ENCODE measurements at places on chromosomes 12 and 14.

GRCh38 chr14:104926619-104927431 is 2.1 kb downstream of the PLD4 start:
- no peak for DNase-seq

GRCh38 chr12:89733579-89734201 is 25.1 kb upstream of the ATP2B1 start:
- DNase-seq = peak; percentile 86

GRCh38 chr14:55556929-55557623 is 22.9 kb upstream of the KTN1 start:
- DNase-seq = peak; percentile 66

DNA sequence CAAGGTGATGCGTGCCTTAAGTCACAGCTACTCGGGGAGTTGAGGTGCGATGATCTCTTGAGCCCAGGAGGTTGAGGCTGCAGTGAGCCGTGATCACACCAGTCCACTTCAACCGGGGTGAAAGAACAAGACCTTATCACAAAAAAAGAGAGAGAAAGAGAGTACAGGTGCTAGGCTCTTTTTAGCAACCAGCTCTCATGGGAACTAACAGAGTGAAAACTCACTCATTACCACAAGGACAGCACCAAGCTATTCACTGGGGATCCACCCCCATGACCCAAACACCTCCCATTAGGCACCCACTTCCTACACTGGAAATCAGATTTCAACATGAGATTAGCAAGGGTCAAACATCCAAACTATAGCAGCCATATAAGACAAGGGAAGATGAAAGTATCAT is 164.2 kb downstream of the NDUFA12 start:
- no peak for DNase-seq

DNA sequence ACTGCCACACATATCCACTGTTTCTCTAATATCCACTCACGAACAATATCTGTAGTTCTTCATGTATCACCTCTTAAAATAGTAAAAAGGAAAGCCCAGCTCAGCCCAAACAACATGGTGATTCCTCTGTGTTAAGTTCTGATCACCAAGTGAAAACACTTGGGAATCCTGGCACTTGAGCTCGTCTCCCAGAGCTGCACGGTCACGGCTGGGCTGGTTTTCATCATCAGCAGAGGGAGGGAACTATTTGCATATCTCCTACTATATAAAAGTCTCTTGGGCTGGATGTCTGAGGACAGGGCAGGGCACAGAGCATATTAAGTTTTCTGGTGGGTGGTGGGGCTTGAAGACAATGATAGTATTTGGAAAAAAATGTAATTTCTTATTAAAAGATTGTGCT is 870.6 kb downstream of the TMEM121 start:
- no peak for DNase-seq

DNA sequence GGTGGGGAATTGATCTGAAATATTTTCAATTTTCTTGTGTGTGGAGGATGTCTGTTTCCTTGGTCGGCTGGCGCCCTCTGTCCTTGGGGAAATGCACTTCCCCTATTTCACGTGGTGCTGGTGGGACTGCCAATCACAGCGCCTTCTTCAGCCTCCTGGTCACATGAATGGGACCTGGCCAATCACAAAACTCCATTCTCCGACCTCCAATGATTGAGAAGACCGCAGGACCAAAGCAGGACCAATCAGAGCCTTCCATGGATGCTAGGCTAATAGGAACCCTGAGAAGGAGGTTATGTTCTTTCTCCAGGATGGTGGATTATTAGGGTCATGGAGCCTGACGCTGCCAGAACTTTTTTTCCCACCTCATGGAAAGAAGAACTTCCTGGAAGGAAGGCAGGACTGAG is 188.7 kb downstream of the TTC8 start:
- no peak for DNase-seq

DNA sequence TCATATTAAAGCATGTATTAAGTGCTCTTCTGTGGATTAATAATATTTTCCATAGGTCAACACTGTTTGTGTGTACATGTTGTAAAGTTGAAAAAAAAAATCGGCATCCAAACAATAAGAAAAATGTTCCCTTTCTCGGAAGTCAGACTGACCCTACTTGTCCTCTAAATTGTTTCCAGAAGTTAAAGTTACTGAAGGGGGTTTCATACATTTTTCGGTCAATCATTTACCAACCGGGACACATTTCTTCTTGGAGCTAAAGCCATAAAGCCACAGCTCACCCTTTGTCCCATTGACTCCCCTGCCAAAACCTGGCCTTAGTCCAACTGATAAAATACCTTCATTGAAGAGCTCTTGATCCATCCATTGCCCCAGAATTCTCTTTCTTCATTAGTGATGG is 230.0 kb downstream of the ANO2 start:
- DNase-seq = no peak

DNA sequence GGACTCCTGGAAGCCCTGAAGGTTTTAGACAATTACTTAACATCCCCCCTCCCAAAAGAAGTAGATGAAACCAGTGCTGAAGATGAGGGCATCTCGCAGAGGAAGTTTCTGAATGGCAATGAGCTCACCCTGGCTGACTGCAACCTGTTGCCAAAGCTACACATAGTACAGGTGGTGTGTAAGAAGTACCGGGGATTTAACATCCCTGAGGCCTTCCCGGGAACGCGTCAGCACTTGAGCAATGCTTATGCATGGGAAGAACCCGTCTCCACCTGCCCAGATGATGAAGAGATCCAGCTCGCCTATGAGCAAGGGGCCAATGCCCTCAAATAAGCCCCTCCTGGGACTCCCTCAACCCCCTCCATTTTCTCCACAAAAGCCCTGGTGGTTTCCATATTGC is 10.6 kb upstream of the SPPL3 start:
- no peak for DNase-seq

- no peak for DNase-seq
Observed at GRCh38 chr12:106265116-106265515, 17.3 kb upstream of the CKAP4 start.

- DNase-seq = no peak
Observed at GRCh38 chr12:58253663-58254062, 312.3 kb downstream of the ATP23 start.

DNA sequence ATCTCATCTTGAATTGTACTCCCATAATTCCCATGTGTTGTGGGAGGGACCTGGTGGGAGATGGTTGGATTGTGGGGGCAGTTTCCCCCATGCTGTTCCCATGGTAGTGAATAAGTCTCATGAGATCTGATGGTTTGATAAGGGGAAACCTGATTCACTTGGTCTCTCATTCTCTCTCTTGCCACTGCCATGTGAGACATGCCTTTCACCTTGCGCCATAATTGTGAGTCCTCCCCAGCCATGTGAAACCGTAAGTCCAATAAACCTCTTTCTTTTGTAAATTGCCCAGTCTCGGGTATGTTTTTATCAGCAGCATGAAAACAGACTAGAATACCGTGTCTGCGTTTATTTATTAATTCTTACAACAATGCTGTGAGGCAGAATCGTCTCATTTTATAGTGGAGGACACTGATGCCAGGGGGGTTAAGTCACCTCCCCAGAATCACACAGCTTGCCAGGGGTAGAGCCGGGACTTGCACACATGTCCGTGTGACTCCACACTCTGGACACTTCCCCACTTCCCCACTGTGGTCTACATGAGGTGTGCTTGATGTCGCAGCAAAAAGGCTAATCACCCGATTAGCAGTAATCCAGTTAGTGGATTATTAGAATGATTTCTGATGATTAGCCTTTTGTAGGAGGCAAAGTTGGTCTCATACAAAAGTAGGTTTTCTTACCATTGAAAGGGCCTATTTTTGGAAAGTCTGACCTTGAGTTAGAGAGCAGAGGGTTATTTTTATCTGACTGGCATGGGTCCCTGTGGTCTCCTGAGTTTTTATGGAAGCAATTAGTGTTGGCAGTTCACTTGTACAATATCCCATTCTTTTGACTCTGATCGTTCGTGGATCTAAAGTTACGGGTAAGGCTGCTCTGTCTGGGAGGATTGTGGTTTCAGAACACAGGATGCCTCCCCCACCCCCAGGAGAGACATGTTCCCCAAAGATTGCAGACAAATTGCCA is 47.4 kb upstream of the BCL7A start:
- no peak for DNase-seq

DNA sequence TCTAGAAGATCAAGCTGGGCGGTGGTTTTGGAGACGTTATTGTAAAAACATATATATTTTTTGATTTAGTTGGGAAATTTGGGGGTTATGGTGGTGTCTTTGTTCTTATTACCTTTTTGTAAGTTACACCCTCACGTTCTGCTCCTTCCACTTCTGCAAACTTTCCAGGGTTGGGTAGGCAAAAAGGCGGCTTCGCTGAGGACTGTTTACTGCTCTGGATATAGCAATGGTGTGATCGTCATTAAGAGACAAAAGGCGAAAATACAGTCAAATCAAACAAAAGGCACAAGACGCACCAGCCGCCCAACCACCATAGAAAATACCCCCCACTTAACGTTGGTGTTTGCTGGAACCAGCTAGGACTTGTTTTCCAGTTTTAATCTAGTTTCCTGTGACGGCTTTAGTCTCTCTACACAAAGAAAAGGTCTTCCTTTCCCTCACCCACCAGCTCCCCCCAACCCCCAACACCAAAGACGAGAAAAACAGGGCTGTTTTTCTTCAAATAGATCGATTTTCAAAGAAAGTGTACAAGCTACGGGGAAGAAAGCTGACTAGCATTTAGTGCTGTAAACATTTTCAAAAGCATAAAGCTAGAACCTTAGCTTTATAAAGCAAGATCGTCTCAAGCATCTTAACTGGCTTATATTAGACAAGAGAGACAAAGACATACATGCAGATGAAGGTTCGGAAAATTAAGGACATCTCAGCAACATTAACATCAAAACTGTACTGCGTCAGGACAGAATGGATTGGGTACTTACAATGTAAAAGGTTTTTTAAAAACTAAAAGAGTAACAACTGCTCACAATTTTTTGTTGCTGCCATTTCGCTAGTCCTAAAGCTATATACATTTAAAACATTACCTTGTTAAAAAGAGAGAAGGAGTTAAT is 2.0 kb upstream of the SETD1B start:
- DNase-seq = no peak

- DNase-seq = no peak
Observed at GRCh38 chr14:64790478-64790877, 86.3 kb downstream of the PLEKHG3 start.

DNA sequence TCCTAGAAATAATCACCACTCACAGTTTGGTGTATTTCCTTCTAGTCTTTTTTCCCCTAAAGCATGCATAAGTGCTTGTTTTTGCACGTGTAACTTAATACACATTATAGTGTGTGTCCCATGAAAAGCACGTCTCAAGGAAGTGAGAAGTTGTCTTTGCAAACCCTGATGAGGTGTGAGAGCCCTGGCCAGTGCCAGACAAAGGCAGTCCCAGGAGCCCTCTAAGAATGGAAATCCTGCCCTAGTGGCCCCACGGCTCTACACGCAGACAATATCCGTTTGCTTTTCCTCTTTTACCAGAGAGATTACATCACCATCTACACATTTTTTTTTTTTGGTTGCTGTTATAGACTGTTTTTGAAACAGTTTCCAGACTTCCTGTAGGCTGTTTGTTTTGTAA is 85.5 kb upstream of the FZD10 start:
- no peak for DNase-seq

DNA sequence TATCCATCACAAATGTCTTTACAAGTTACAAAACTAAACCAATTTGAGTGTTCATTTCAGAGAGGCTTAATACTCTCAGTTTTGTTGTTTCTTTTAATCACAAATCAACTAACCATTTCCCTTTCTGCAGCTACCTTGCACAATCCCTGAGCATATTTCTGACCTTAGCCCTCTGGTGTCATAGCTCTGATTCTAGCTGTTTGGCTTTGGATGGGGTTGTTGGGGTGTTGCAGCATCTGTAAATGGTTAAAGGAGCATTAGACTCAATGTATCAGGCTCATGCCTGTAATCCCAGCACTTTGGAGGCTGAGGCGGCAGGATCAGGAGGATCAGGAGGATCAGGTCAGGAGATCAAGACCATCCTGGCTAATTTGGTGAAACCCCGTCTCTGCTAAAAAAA is 461.4 kb downstream of the NRXN3 start:
- no peak for DNase-seq

- DNase-seq = peak; percentile 39
Observed at GRCh38 chr14:103033681-103034096, 23.7 kb downstream of the CDC42BPB start.

GRCh38 chr12:11886339-11886738 is 184.4 kb upstream of the BCL2L14 start:
- DNase-seq = no peak

GRCh38 chr12:31923063-31923412 is 36.2 kb upstream of the RESF1 start:
- no peak for DNase-seq

DNA sequence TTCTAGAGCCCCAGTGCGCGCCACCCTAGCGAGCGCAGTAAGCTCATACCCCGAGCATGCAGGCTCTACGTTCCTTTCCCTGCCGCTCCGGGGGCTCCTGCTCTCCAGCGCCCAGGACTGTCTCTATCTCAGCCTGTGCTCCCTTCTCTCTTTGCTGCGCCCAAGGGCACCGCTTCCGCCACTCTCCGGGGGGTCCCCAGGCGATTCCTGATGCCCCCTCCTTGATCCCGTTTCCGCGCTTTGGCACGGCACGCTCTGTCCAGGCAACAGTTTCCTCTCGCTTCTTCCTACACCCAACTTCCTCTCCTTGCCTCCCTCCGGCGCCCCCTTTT is 791 bp downstream of the TMEM233 start:
- DNase-seq = no peak

GRCh38 chr14:90288651-90289355 is 32.5 kb downstream of the PSMC1 start:
- no peak for DNase-seq

- DNase-seq = no peak
Observed at GRCh38 chr12:58901664-58902063, 18.6 kb downstream of the LRIG3 start.

DNA sequence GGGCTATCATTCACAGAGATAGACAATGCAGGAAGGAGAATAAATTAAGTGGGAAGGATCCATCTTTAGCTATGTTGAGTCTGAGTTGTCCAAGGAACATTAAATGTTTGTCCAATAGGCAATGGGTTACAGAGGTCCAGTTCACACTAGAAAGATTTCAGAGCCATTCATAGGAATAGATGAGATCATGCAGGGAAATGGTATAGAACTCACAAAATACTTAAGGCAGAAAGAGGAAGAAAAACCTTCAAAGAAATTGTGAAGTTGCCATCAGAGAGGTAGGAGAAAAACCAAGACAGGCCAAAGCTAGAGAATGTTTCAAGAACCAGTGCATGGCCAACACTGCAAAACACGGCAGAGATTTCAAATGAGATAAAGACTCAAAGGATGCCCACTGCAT is 94.1 kb downstream of the PHLDA1 start:
- no peak for DNase-seq

All from BJ (cell line).